ENCODE measurements at places on chromosomes 16 and 17. TPM values are rescaled to one million over a fixed set of nuclear protein-coding genes. Genes with fewer than 3 reads are reported as not detected.

Gene CACNG3
- total RNA-seq: not detected

Gene WFIKKN1
- total RNA-seq: not detected

Gene MARVELD3
- total RNA-seq: not detected

Gene LGALS9B
- total RNA-seq: not detected

Gene KRT20
- not detected for total RNA-seq

Gene HAP1
- not detected for total RNA-seq
